ENCODE measurements at places on chromosomes 11 and 22. TPM values are rescaled to one million over a fixed set of nuclear protein-coding genes. Genes with fewer than 3 reads are reported as not detected.

Gene OPCML
- not detected for total RNA-seq

Gene ACR
- total RNA-seq: 2.2 TPM

Gene RIBC2
- 0.54 TPM for total RNA-seq

Gene GRK3
- 8.3 TPM for total RNA-seq

Gene GP1BB
- total RNA-seq: 11.0 TPM

Gene KRTAP5-2
- not detected for total RNA-seq

Gene GAB4
- total RNA-seq: 0.81 TPM

Gene RAB39A
- under 0.01 TPM for total RNA-seq

Measured in hematopoietic multipotent progenitor cell (in vitro differentiated cells).